ENCODE measurements at places on chromosomes 2 and 18.
A peak's percentile ranks its signal among the peaks of the same experiment; 100 is the strongest.

GRCh38 chr18:22223254-22223964, 54.0 kb downstream of the GATA6 start:
- no peak for DNase-seq

DNA sequence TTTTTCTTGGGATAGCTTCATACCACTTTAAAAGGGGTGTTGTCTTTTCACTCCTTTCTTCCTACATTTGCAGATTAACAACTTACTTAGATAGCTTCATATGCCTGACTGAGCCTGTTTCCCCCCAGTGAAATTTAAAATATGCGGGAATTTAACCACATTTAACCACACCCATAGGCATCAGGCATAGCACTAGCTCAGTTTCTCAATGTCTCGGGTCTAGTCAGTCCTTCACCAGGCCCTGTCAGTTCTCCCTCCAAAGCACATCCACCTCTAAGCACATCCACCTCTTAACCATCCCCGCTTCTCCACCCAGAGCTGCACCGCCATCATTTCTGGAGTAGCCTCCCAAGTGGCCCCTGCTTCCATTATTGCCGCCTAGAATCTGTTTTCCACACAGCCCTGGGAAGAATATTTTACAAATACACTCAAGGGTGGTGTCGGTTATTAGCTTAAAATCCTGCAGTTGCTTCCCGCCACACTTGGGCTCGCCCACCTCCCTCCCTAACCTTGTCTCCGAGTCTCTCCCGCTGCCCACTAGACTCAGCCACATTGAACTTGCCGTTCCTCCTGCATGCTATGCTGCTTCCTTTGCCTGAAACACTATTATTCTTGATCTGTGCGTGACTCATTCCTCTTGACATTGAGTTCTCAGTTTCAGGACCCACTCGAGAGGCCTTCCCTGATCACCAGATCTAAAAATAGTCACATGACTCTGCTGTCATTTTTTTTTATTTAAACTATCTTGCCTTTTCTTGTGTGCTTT, 68.3 kb downstream of the SPTBN1 start:
- peak; percentile 33 for DNase-seq

DNA sequence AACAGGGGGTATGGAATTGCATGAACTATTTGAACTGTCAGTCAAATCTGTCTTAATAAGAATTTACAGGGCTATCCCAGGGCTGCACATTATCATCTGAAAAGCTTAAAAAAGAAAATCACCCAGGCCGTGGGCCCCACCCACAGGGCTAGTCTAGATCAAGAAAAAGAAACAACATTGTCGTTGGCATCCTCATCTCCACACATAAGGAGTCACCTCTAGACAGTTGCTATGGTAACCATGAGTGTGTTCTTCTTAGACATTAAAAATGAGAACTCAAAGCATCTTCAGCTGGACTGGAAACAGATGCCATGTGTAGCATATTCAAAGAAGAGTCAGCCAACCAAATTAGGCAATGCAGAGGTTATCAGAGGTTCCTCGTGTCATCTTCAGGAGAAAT, 72.3 kb upstream of the CPO start:
- DNase-seq: no peak

DNA sequence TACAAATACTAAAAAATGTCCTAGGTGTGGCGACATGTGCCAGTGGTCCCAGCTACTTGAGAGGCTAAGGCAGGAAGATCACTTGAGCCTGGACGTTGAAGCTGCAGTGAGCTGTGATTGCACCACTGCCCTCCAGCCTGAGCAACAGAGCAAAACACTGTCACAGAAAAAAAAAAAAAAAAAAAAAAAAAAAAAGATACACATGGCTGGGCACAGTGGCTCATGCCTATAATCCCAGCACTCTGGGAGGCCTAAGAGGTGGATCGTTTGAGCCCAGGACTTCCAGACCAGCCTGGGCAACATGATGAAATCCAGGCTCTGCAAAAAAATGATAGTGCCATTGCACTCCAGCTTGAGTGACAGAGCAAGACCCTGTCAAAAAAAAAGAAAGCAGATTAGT, 13.7 kb downstream of the KANSL1L start:
- DNase-seq: no peak

GRCh38 chr2:202436626-202437025, 60.5 kb downstream of the BMPR2 start:
- no peak for DNase-seq

DNA sequence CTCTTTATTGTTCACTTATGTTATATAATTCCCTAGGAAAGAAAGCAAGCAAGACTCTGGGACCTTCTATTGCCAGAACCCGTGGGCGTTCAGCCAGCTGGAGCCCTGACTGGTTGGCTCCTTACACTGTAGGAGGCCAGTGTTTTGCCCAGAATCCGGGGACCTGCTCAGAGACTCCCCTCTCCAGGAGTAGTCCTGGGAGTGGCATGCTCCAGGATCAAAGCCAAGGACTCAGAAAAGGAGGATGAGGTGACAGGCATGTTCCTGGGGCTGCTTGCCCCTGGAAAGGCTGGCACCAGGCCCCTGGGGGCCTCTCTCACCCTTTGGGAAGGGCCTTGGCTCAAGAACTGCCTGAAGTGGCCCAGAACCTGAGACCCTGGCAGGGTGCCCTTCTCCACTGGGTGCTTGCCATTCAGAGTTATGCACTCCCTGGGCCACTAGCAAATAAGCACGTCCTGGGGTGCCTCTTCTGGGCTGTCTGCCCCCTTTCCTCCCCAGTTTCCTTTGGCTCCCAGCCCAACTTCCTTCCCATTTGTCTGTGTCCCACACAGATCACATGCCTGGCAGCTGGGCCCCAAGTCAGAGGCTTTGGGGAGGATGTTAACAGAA, 19.6 kb upstream of the KIF3C start:
- no peak for DNase-seq

GRCh38 chr18:11800566-11801334, 50.5 kb upstream of the CHMP1B start:
- no peak for DNase-seq

DNA sequence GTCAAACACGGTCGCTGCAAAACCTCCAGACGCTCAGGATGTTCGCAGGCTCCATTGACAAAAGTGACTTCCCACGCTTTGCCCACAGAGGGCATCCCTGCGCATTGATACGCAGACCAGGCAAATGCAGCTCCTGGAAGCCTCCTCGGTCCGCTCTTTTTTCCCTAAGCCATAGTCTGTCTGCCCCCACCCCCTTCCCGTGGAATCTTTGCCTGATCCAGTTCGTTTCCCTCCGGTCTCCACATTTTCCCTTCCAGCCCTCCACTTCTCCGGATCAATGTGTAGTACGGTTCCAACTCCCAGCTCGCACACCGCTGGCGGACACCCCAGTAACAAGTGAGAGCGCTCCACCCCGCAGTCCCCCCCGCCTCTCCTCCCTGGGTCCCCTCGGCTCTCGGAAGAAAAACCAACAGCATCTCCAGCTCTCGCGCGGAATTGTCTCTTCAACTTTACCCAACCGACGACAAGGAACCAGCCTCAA, at the start of gene DCC:
Gene DCC, plus strand, starts transcription at position 307 of the 481 bp plus-strand sequence. CDS start 591 bp downstream, outside the sequence.
- peak; percentile 40 for DNase-seq

DNA sequence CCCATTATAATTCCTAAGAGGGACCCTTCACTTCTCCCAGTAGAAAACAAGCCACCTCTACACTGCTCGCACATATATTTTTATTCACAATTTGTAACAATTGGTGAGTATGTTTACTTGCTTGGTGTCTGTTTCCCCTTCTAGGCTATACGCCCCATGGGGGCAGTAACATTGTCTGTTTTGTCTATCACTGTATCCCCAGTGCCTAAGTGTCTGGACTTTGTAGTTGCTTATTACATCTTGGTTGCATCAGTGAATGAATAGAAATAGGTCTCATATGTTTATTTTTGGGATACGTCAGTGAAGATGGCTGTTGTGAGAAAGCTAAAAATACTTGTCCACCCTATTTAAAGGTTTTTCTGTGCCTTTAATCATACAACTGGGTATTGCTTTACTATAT, 87.4 kb upstream of the ITGB6 start:
- no peak for DNase-seq

GRCh38 chr2:135831180-135831812, 5.7 kb downstream of the LCT start:
- DNase-seq: no peak

- no peak for DNase-seq
Measured at GRCh38 chr2:200454927-200455801, 54.7 kb downstream of the KCTD18 start.

GRCh38 chr2:221767106-221768012, 195.3 kb upstream of the EPHA4 start:
- no peak for DNase-seq

GRCh38 chr2:171723716-171724683, 36.7 kb downstream of the DYNC1I2 start:
- DNase-seq: peak; percentile 43

DNA sequence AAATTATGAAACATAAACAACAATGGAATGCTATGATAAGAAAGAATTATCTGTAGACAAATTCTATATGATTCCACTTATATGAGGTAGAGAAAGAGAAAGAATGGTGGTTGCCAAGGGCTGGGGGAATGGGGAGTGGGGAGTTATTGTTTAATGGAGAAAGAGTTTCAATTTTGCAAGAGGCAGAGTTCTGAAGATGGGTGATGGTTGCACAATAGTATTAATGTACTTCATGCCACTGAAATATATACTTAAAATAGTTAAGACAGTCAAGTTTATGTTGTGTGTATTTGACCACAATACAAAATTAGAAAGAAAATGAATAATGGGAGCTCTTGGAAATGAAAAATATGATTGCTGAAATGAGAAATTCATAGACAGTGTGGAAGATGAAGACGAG, 22.6 kb upstream of the FAM117B start:
- no peak for DNase-seq

- no peak for DNase-seq
Measured at GRCh38 chr2:221350616-221351015, 221.5 kb downstream of the EPHA4 start.
